Activated CD4-positive, alpha-beta T cell treated with anti-CD3 and anti-CD28 coated beads for 48 hours (primary cell): ENCODE measurements at places on chromosomes 2 and 18.

DNA sequence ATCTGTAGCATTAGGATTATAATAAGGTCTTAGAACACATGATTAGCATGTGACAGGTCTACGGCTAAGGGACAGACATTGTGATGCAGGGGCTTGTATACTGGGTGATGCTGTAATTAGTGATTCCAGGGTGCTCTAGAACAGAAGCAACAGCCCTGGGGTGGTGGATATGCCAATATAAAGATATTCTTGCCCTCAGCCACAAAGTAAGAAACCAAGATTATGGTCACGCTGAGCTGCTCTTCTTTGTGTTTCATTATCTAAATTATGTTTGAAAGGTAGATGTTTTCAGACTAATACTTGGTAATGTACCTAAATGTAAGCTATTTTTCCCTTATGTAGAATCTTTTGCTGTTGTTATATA, 45.3 kb downstream of the FN1 start:
- no peak for DNase-seq

DNA sequence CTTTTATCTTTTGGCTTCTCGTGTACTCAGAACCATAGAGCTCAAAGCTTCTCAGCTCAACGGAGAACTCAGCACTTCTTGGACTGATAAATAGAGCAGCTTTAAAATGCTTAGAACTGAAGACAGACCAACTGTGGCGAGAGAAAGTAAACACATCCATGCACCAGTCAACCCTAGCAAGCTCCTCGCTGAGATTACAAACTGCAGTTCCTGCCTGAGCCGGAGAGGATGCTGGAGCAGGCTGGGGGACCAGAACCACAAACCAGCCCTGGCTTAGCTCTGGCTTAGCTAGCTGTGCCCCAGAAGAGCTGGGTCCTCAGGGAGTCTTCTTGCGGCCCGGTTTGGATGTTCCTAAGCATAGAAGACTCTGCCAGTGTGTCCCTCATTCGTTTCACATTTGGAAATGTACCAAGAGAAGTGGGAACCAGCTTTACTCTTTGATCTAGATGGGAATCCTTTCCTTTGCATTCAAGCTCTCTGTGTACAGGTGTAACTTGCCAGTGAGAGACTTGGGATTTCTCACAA, 5.6 kb downstream of the PAX8 start:
- DNase-seq, result peak; percentile 41

GRCh38 chr2:171726847-171727450, 39.7 kb downstream of the DYNC1I2 start:
- DNase-seq, result no peak

GRCh38 chr2:80114812-80115211, 189.7 kb downstream of the LRRTM1 start:
- DNase-seq, result no peak

DNA sequence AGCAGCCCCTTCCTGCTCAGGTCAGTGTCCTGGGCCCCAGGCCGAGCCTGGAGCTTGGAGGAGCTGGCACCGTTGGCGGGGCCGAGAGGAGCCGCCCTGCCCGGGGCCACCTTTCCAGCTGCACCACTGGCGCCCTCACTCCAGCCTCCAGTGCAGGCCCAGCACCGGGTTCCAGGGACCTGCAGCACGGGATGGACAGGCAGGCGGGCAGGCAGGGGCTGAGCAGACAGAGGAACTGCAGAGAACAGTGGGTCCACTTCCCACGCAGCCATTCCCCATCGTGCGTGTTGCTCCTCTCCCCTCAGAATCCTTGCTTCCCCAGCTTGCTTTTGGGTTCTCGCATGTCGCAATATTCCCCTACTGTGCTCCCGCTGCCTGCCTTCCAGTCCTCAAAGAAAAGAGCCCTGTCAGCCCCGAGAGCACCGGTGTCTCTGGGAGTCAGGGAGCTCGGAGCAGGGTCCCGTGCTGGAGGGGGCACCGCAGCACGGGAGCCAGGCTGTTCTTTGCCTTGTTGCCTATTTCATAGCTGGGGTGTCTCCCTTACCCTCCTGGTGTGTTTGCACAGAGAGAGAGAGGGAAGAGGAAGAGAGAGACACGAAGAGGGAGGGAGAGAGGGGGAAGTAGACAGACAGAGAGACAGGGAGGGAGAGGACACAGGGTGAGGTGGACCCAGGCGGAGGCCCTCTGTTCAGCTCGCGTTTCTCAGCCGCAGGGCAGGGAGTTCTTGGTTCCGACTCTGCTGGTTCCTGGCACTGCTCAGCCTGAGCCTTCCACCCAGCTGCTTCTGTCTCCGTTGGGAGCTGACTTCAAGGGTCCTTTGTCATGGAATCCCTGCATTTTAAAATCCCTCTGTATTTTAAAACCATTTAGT, 126.0 kb downstream of the MBP start:
- no peak for DNase-seq

DNA sequence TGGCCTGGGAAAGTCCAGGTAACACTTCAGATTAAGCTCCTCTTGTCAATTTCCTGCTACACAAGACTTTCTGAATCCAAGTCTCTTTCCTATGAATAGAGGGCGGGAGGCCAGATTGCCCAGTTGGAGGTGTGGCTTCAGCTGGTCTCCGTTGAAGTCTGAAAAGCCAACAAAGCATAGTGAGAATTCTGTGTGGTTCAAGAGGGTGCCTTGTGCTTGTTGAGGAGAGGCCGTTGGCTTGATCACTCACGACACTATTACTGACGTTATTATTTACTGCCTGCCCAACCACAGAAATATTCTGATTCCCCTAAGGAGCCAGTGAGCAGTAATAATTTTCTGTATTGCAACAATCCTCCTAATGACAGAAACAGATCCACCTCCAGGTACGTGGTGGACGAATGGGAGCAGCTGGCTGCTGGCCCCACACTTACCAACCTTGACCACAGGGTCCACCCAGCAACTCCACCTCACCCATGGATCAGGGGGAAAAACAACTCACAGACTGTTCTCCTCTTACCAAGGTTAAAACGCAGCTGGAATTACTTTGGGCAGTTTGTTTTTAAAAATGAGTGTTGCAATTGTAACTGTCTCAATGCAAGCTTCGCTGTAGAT, 21.9 kb downstream of the NRP2 start:
- DNase-seq, result no peak

DNA sequence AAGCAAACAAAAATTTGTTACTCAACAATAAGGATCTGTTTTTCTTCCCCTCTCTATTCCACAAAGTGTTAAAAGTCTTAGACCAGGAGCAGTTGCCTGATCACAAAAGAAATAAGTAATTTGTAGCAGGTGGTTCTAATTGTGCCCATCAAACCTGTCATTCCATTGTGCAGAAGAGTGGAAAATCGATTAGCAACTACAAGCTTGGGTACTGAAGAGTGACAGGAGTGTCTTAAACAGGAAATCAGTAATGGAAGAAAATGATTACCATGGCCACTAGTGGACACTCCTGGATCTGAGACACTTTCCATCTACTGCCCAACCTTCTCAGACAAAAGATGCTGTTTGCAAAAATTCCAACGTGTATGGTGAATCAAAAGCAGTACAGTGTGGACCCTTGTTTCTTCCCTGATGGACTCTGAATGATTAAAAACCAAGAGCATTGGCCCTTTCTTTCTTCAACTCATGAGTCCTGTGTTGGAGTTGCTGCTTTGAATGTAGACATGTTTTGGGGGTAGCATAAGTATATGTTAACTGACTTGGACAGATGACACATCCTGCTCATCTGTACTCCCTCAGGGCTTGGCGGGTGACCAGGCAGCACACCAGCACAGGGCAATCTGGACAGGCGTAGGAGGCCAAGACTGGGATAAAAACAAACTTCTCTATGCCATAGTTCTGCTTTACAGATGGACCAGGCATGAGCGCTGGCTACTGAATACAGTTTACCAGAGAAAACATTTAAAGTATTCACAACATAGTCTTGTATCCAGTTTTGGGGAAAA, 51.9 kb downstream of the PLA2R1 start:
- DNase-seq, result no peak

DNA sequence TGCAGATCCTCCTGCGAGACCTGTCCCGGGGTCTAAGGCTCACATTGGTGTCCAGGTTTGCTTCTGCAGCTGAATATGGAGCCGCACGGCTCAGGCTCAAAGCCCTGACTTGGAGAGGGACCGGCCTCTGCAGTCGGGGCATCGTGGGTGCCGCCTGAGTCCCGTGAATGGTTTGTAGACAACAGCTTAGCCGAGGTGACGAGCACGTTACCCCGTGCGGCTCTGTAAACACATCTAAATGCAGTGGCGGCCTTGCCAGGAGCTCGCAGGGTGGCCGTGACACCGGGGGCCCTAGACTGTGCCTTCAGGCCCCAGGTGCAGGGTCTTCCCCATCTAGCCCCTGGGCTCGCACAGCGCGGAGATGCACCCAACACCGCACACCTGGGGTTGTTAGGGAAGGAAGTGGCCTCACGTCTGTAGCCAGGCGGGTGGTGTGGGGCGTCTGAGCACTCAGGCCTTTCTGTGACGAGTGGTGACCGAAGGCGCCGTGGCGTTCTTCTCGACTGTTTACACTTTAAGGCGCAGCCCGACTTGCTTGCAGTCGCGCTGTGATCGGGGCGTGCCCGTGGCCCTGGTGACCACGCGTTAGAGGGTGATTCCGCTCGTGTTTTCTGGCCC, 91.6 kb downstream of the NFATC1 start:
- no peak for DNase-seq

DNA sequence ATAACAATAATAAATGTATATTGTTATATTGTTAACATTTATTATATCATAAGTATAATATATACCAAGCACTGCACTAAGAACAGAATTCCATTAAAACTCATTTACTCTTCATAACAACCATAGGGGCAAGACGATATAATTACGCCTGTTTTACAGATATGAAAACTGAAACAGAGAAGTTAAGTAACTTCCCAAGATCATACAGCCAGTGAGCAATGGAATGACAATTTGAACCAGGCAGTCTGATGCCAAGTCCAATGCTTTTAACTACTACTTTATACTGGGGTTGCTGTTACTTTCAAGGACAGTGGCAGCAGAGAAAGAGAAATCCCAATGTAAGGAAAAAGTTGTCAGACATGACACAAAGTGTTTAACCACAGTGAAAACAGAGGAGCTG, 338.8 kb upstream of the ID2 start:
- no peak for DNase-seq

DNA sequence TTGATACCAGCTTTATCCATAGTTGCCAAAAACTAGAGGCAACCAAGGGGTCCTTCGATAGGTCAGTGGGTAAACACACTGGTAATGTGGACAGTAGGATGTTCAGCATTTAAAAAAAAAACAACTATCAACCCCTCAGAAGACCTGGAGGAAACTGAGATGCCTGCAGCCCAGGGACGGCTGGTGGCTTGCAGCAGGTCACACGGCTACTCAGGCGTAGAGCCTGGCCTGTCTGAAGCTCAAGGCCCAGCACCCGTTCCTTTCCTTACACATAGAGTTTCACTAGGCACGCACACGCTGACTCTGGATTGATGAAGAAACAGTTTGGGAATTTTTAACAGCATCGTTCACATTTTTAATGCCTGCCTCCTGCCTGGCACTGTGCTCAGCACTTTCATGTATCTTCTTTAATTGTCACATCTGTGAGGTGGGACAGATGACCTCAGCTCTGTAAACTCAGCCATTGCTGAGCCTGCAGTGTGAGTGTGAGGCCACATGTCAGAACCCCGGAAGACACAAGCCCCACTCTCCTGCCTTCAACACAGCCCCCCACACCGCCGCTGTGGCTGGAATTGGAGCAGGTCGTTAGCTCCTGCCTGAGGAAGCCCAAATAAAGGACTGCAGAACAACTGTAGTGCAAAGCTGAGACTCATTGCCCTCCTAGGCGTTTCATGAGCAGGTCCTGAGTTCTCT, 40.7 kb downstream of the TRAPPC12 start:
- no peak for DNase-seq

GRCh38 chr2:38602136-38602731, 494 bp downstream of the HNRNPLL start:
- peak; percentile 54 for DNase-seq
